RPMI8226 (cell line): ENCODE measurements at places on chromosomes 11 and 22.

DNA sequence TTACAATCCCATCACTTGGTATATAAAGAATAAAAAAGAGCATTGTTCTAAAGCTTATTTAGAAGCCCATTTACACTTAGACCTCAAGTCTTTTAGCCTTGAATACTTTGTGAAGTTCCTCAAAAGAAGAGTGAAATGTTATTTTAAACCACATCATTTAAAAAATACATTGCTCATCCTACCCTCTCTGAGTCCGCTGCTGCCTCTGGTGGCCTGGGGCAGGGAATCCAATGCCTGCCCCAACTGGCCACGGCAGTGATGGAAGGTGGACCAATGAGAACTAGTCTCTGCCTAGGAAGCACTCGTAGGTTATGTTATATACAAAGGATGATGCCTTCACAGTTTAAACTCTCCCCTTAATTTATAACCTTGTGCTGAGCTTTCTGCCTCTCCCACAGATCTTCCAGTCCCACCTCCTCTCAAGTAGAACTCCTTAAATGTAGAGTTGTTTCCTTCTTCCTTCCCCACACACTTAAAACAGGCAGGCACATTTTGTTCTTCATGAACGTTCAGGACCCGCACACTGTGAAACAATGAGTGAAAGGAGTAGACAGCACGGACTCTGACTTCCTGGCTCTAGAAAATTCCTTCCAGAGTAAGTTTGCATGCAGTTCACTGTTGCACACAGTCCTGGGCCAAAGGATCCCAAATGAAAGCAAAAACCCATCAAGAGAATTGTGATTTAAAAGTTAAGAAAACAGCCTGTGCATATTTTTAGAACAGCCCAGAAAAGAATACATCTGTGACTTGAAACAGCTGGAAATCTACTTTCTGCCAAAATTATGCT is 167.8 kb downstream of the RRAS2 start:
- DNase-seq: no peak

DNA sequence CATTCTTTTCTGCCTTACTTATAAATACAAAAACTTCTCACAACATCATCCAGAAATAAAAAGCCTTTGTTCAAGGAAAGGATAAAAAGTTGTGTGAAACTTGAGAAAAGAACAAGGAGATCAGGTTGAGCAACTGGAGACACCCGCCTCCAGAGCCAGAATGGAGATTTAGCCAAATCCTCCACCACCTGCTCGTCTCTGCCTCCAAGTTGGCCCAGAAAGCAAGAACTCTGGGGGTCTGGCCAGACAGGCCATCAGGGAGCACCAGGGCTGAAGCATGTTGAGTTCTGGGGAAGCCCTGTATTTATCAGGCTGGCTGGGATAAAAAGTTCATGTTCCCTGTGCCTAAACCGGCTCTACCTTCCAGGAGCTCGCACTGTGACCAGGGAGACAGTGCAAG is 14.9 kb downstream of the SMCO4 start:
- DNase-seq: no peak

- no peak for DNase-seq
These were observed 5.2 kb downstream of the CAPN5 start for GRCh38 chr11:77071671-77072605.

DNA sequence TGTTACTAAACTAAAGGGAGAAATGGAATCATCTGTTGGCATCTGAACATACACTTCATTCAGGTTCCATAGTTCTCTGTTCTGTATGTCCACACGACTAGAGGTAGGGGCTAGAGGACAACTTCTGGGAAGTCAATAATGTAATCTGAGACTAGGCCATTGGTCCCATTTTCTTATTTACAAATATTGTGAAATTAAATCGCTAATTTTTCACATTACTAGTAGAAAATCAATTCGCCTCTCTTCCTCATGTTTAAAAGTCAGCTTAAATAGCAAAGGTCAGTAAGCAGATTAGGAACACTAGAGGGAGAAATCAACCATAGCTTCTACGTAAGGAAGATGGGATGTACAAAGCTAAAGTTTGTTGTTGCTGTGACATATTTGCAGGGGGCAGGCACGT is 59.7 kb downstream of the CADM1 start:
- DNase-seq: no peak

- DNase-seq: no peak
These were observed 5.7 kb downstream of the TMEM184B start for GRCh38 chr22:38267086-38267485.

GRCh38 chr22:44093791-44094190 is 69.7 kb downstream of the PARVB start:
- DNase-seq: no peak

DNA sequence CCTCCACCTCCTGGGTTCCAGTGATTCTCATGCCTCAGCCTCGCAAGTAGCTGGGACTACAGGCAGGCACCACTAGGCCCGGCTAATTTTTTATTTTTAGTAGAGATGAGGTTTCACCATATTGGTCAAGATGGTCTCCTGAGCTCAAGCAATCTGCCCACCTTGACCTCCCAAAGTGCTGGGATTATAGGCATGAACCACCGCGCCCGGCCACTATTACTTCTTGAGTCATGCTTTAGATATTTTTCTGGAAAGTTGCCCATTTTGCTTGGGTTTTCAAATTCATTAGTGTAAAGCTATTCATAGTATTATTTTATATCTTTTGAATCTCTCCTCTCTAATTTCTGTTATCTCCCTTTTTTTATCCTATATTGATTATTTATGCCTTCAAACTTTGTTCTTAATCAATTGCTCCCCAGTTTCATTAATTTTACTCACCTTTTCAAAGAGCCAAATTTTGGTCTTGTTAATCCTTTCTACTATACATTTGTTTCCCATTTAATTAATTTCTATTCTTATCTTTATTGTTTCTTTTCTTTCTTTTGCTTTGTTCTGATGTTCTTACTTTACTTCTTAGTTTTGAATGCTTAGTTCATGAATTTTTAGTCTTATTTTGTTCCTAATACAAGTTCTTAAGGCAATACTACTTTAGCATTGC is 10.3 kb upstream of the RAC2 start:
- DNase-seq: no peak

GRCh38 chr11:6782720-6783119 is at the start of gene OR2AG1:
OR2AG1 (plus strand) TSS chr11:6783020; CDS start chr11:6785038, 2,018 bp downstream.
- no peak for DNase-seq

GRCh38 chr22:20741634-20742581 is 32.0 kb upstream of the SERPIND1 start:
- DNase-seq: peak; percentile 18

DNA sequence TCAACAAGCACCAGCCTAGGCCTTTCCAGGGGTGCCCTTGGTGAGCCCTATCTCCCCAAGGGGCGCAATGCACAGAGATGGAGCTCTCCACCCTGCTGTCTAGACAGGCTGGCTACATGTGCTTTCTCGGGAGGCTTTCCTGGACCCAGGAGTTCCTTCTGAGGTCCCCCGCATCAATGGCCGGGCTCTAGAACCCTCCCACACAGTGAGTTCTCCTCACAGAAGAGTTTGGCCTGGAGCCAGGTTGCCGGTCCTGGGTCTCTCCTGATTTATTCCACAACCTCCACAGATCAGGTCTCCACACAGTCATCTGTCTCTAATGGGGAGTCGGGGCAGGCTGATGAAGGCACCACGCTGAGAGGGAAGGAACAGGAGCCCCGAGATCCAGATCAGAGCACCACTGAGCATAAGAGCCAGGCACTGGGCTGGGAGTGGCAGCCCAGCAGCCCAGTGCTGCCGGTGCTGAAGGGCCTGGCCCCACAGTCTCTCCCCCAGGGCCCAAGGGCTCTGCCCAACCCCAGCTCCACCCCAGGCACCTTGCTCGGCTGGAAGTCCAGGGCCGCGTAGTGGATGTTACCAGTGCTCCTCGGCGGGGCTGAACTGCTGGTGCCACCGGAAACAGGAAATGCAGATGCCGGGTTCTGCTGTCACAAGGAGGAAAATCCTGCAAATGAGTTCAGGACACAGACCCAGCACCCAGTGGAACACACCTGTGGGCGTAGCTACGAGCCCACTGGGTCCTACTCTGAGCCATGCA is 44.7 kb downstream of the GAB4 start:
- no peak for DNase-seq

- no peak for DNase-seq
These were observed 740.9 kb downstream of the NTM start for GRCh38 chr11:132111316-132111715.

DNA sequence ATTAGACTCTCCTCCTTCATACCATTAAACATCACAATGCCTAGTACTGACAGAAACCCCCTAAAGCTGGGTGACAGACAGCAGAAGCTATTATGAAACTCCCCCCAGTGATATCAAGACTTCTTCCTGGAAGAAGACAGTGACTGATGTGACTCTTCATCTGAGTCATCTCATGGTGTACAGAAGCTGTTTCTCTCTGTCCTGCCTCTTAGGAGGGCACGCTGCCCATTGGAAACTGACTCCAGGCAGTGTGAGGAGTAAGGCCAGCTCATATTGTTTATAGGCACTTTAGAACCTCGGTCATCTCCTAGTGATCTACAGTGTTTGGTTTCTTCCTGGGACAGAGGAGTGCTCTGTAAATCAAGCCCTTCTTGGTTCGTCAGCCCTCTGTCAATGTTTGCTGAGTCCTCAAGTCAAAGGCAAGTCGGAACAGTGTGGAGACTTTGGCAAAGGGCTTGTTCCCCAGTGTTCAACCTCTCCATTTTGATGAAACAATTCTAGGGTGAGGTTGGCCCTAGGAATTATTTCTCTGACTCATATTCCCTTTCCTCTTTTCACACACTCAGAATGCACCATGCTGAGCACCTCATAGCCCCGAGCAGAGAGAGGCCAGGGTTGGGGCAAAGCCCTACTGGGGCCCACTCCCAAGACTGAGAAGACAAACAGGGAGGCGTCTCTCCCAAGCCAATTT is 172.5 kb upstream of the TMEM45B start:
- no peak for DNase-seq

DNA sequence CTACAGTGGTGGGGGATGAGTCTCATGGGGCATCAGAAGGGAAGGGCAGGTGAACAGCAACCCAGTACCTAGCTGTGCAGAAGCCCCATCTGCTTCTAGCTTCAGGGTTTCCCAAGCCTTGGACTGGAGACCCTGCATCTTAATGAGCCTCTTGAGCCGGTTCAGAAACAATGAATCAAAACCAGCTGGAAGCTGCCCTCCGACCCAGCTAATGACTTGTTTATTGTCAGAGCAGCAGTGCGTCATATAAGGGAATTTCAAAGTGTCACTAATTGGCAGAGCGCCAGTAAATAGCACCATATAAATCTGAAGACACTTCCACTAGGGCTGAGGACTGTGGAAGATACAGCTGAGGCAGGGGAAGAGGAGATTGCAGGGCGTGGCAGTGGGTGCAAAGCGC is 57.5 kb downstream of the RPUSD4 start:
- DNase-seq: no peak

DNA sequence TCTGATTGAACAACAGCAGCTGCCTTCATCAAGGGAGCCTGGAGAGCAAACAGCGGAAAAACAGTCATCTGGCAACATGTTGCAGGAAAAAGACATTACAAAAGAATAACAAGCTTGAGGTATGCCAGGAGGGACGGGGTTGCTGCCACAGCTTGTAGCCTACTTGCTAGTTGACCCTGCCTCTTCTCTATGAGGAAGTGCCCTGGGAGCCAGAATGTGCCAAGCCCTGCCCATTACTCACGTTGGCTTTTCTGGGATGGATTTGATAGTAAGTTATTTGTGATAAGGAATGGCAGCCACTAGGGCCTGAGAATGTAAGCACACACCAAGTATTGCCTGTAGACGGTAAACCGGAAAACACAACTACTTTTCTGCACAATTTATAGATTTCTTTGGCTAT is 113.5 kb upstream of the KIRREL3 start:
- DNase-seq: no peak

DNA sequence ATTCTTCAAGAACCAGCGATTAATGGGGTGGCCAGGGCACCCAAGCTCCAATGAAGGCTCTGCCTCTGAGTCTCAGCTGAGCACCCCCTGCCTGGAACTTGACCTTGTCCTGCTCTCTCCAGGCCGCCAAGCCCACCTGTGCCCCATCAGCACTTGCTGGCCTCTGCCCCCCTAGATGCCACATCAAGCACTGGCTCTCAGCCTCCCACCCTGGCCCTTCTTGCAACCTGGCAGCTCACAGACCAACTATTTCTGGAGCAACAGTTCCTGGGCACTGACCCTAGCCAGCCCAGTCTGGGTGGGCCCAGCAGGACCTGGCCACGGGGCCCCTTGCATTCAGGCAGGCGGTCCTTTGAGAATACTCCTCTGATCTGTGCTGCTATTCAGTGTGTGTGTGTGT is 98.8 kb upstream of the PITPNB start:
- DNase-seq: no peak

DNA sequence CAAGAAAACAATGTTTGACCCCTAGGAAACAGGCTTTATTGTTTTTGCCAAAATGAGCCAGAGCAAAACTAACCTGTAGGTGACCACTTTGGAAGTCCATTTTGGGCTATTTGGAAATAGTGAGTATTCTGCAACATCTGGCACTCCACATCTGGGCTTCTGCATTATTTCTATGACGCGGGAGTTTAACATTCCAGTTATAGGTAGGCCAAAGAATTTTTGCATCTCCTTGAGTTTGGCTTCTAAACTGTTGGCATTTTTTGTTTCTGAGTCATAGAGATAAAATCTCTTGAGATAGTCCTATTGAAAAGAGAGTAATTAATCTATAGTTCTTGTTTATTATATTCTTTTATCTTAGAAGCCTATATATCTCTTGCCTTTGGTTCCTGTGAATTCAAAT is 2.9 kb downstream of the MMP7 start:
- DNase-seq: no peak

DNA sequence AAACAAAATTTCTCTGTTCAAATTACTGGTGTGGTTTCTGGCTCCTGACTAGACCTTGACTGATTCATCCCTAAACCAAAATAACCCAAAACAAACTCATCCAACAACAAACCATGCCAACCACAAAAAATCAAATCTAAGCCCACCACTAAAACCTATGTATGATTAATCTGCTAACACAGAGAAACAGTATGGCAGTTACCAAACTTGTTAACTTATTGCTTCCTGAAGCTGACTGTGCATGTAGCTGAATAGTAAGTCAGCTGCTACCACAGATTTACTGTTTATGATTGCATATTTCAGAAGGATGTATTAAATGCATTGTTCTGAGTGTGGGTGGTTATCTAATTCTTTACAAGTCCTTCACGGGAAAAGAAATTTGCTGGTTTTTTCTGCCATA is 231.1 kb downstream of the SWAP70 start:
- DNase-seq: no peak

DNA sequence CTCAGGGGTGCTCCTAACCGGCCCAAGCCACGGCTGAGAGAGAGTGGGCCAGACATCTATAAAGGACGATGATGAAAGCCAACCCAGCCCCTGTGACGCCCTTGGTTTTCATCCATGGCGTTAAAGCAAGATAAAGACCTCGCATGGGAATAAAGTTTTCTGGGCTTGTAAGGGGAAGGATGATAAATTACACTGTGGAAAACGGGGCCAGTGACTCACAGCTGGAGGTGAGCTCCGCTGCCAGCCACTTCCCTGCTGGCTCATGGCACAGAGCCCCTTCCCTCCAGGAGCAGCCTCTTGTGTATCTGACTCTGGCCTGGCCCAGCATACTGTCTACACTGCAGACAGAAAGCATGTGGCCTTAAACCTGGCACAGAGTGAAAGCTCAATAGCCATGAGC is 503.2 kb upstream of the B3GAT1 start:
- no peak for DNase-seq

- DNase-seq: no peak
These were observed 11.7 kb upstream of the ARFGAP3 start for GRCh38 chr22:42868751-42869251.
